Fibroblast of lung (primary cell): ENCODE measurements at places on chromosomes 16 and 17. TPM values are rescaled to one million over a fixed set of nuclear protein-coding genes. Genes with fewer than 3 reads are reported as not detected.

KRT20 gene
- total RNA-seq: not detected in 2 replicates

TBC1D3C gene
- total RNA-seq: 1.3 TPM in 1 of 2 replicates, not detected in the other

PRSS53 gene
- 1.0 and 1.7 TPM in 2 replicates for total RNA-seq

MYH4 gene
- total RNA-seq: not detected in 2 replicates

ZSCAN10 gene
- total RNA-seq: not detected in 2 replicates

XYLT1 gene
- 12.3 and 21.8 TPM in 2 replicates for total RNA-seq

OR3A2 gene
- total RNA-seq: under 0.01 TPM in 1 of 2 replicates, not detected in the other

GNG13 gene
- not detected in 2 replicates for total RNA-seq
